ENCODE measurements at places on chromosomes 1 and 21. TPM values are rescaled to one million over a fixed set of nuclear protein-coding genes. Genes with fewer than 3 reads are reported as not detected.

DNA sequence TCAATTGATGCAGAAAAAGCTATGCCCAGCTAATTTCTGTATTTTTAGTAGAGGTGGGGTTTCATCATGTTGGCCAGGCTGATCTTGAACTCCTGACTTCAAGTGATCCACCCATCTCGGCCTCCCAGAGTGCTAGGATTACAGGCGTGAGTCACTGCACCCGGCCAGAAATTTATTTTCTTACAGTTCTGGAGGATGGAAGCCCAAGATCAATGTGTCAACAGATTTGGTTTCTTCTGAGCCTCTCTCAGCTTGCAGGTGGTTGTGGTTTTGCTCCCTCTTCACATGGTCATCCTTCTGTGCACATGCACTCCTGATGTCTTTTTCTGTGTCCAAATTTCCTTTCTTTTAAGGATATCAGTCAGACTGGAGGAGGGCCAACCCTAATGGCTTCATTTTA is 35.6 kb downstream of the SHCBP1L start:
- no peak for DNase-seq

DNA sequence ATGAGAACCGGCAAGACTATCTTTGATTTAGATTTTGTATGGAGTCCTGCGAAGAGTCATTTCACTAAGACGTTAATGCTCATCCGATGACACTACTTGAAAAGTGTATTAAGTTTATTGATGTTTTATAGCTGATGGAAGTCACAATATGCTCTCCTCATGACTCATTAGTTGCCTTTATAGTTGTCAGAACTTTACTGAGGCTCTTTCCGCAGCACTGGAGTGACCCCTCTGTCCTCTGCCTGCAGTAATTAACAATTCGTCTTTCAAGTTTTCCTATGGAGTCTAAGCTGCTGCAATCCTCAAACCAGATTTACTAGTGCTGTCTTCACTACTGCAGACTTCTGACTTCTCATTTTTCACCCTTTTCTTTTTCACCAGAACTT is 853 bp downstream of the USP16 start:
- no peak for DNase-seq

GRCh38 chr1:47772960-47773682 is 224.1 kb downstream of the TRABD2B start:
- DNase-seq: no peak

- no peak for DNase-seq
Observed at GRCh38 chr21:45499201-45499750, 43.0 kb downstream of the SLC19A1 start.

- DNase-seq: no peak
Observed at GRCh38 chr1:228029281-228029680, 22.5 kb downstream of the WNT3A start.

- no peak for DNase-seq
Observed at GRCh38 chr1:2891923-2892448, 90.5 kb upstream of the TTC34 start.

The S1PR1 gene
- total RNA-seq: 116 TPM

DNA sequence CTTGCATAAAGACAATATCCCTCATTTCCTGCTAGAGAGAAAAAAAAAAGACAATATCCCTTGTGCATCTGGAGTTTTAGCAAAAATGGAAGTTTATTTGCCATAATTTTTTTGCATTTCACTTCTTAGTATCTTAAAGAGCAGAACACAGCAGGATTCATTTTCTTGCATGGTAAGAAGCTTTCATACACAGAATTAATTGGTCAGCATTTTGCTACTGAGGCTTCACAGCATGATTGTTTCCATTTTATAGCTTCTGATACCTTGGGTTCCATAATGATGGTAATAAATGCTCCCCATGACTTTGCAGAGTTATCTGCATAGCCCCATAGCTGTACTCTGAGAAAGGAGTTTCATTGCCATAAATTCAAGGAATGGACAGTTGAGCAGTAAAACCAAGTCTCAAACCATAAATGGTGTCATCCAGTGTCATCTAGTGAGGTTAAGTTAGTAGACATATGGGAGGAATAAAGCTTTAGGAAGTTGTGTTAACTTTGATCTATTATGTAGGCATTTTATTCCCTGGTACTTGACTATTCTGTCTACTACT is 88.8 kb upstream of the PLD5 start:
- DNase-seq: no peak

The CA6 gene
- 0.49 TPM for total RNA-seq

The GLRX2 gene
- 19.1 TPM for total RNA-seq

DNA sequence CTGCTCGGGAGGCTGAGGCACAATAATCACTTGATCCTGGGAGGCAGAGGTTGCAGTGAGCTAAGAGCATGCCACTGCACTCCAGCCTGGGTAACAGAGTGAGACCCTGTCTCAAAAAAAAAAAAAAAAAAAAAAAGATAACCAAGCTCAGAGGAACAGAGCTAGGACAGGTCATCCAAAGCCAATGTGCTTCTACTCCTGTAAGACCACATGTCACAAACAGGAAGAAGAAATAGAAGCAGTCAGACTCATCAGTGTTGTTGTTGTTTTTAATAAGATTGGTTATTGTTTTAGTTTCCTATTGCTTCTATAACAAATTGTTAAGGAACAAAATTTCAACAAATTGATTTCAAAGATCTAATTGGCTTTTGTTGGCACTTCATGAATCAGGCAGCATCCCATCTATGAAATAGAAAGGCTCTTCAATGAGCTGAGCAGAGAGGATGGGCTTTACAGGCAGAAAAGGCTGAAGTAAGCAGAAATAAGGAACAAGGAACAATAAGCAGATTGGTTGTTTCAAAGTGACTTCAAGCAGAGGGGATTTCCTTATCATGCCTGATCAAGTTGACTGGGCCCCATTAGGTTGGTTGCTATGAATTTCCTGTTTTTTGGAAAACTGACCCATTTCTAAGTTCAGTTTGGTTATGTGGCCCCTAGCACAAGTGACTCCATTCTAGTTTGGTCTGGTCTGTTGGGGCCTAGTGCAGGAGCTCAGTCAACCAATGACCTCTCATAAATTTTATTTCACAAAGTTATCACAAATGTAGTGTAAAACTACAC is 6.0 kb upstream of the AKNAD1 start:
- DNase-seq: no peak

DNA sequence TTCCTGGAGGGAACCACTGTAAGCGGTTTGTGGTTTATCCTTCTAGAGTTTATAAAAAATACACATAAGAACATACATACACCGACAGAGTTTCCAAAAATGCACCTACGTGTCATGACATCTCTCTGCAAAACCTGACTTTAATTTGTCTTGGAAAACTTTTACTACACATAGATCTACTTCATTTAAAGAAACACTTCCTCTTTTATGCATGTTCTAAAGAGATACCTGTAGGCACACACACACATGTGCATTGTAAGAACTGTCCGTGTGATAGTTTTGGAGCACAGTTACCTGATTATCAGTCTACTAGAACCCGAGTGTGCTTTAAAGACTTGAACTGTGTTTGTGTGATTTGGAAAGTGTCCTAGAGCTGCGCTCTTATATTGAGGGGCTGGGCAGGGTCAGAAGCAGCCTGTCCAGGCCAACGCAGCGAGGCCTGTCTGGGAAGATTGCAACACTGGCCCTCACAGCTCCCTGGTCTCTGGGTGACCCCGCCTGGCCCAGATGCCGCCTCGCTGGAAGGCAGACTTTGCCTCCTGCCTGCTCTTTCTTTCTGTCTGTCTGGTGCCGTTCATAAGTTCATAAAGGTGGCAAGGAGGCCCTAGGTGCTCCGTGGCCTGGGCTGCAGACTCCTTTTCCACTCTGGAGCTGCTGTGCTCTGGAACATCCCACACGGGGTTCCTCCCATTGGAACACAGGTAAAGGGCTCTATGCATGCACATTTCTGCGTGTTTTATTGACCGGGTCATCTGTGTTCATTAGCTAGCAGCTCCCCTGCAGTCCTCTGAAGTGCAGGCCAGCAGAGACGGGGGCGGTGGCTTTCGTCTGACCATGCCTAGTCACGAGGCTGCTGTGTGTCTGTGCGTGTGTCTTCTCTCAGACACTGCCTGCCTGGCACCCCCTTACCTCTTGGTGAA is 46.3 kb downstream of the AGPAT3 start:
- DNase-seq: no peak

GRCh38 chr21:14074177-14074576 is 136.6 kb downstream of the LIPI start:
- no peak for DNase-seq

GRCh38 chr1:153661111-153661708 is 2.7 kb downstream of the SNAPIN start:
- DNase-seq: no peak

DNA sequence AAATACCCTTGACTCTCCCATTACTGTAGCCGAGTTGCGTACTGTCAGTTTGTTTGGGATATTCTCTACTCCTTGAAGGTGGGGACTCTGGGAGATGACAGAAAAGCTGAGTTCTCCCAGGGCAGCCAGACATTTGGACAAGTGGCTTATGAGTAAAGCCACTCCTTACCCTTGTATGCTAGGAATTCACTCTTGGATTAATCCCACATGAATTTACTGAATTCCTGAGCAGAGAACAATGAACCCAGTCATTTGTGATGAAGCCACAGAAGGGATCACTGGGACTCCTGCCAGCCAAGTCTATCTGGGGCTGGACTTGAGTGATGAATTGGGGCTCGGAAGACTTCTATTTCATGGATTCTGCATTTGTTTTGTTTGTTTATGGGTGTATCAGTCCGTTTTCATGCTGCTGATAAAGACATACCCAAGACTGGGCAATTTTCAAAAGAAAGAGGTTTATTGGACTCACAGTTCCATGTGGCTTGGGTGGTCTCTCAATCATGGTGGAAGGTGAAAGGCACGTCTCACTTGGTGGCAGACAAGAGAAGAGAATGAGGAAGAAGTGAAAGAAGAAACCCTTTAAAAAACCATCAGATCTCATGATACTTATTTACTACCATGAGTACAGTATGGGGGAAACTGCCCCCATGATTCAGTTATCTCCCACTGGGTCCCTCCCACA is 25.1 kb downstream of the C1orf116 start:
- DNase-seq: no peak

The CELA2B gene
- not detected for total RNA-seq

The C1orf122 gene
- 11.4 TPM for total RNA-seq

The WDR64 gene
- total RNA-seq: 0.49 TPM

The HAO2 gene
- total RNA-seq: not detected

- no peak for DNase-seq
Observed at GRCh38 chr21:16323596-16323995, 593.8 kb downstream of the USP25 start.

DNA sequence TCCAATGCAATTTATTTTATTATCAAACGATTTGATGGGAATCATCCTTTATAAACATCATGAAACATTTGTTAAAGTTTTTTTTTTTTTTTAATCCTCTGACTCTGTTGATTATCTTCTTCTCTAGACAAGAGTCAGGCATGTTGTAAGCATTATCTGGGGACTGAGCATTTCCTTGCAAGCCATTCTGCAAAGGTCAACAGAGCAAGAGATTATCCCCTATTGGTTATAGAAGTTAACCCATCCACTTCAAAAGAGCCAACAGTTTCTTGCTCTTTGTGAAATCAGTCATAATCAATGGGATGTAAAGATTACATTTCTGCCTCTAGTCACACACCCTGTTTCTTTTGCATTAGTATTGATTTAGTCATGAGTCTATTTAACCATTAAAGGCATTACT is 368.8 kb upstream of the ADGRL4 start:
- no peak for DNase-seq

- DNase-seq: no peak
Observed at GRCh38 chr1:43669878-43670277, 19.9 kb downstream of the KDM4A start.

DNA sequence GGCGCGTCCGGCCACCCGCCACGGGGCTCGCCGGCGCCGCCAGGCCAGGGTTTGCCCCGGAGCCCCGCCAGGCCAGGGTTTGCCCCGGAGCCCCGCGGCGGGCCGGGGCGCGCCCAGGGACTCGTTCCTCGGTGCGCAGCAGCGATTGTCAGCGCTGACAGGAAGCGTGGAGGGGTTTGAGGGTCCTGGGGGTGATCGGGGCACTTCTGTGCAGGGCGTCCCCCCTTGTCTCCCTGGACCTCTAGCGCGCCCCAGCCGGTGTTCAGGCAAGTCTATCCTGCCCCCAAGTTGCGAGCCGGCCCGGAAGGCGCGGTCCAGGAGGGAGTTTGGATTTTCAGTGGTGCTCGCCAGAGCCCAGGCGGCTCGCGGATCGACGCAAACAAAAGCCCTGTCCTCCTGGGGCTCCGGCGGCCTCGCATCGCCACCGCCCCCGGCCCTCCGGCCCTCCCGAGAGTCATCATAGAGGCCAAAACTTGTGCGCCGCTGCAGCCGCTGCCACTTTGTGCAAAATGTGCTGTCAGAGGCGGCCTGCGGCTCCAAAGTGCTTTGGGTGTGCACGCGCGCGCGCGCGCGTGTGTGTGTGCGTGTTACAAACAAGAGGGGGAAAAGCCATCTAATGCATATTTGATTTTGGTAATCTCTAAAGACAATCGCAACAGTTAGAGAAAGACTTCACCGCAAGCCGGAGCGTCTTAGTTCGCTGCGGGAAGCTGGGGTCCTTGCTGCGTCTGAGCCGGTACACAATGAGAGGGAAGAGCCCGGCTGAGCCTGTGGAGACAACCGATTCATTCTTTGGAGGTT is 1.0 kb downstream of the ROR1 start:
- DNase-seq: no peak

DNA sequence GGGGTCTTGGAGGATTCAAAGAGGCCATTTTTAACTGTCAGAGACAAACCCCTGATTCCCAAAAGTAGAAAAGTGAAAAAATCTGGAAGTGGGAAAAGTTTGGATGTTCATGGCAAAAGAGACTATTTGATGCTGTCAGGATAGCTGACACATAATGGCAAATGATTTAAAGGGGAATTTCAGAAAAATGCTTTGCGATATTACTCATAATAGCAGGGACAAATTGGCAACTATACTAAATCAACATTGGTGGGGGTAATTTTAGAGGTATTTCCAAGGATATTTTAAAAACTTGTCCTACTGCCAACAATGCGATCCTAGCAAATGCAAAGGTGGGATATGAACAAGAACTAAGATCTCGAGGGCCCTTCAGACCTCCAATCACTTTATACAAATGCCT is 5.3 kb upstream of the GSTM4 start:
- DNase-seq: no peak

- no peak for DNase-seq
Observed at GRCh38 chr1:193318347-193318746, 131.9 kb upstream of the B3GALT2 start.

DNA sequence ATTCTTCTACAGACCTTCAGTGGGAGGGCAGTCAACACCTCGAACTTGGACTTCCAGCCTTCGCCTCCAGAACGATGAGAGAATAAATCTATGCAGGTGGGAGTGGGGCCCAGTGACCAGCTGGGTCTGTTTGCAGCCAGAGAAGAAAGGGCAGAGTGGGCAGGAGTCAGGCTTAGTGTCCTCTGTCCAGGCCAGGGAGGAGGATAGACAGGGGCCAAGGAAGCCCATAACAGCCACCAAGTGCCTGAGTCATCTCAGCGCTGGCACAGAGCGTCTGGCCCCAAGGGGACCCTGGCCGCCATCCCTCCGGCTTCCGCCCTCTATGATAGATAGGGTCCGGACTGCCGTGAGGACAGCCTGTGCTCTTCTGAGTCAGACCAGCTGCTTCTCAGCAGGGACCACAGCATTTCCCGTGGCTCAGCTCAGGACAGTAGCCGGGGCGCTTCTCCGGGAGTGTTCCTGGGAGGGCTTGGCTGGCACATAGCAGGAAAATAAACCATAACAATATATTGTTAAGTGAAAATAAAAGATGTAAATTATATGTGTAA is 133.1 kb upstream of the C1orf174 start:
- DNase-seq: no peak

All from naive thymus-derived CD4-positive, alpha-beta T cell (primary cell).